ENCODE measurements at places on chromosomes 3 and 15.

GRCh38 chr15:101099183-101099582 is 152.7 kb downstream of the CHSY1 start:
- DNase-seq, result no peak

GRCh38 chr3:64667138-64667537 is 20.7 kb downstream of the ADAMTS9 start:
- DNase-seq, result no peak

DNA sequence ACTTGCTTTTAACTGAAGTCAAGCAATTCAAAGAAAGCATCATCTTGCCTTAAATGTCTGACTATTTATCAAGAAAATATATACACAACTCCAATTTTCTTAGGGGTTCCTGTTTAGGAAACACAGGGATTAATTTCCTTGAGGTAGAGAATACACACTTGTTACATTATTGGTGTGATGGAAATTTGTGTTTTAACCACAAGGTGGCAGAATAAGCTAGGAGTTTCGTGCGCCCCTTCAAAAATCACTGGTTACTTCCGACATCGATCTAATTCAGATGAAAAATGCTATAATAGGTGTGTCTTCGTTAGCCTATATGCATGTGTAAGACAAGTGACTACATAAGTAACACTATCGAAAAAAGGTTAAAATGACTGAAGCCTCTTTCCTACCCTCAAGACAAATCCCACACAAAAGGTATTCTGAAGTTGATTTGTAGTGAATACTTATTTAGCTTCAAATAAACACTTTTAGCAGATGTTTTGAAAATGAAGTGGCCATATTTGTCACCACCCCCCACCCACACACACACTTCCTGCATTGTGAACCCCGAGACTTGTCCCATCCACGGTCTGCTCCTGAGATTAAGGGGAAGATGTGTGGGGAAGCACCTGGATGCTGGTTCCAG is 246.5 kb downstream of the ROBO1 start:
- no peak for DNase-seq

GRCh38 chr3:45365060-45365459 is 23.3 kb upstream of the LARS2 start:
- no peak for DNase-seq

DNA sequence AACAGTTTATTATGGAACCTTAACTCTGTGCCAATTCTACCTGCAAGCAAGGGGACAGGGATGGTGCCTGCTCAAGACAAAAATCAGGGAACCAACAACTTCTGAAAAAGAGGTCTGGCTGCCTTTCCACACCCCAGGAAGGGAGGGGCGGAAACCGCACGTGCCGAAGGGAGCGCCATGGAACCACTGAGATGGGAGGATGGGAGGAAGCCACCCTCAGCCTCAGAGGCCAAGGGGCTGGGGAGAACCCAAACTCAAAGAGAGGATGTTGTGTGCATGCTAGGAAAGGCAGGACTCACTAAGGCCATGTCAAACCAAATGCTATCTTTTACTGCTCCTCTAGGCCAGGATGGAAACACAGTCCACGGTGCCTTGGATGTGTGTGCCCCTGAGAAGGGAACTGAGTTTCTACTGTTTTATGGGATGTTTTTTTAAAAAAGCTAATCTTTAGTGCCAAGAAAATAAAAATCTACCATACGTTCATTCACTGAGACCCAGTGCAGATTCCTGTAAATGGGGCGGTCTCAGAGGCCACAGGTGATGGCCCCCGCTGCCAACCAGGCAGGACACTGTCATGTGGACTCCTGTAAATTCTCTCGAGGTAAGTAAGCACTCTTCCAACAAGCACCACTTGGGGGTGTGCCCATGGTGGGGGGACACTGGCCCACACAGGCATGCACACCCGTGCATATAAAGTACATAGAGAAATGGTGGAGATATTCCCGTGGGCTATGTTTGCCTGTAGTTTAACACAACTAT is 20.5 kb downstream of the SRPRB start:
- no peak for DNase-seq

GRCh38 chr3:116971531-116971930 is 262.0 kb downstream of the TUSC7 start:
- DNase-seq, result no peak

GRCh38 chr15:62164396-62165103 is 535 bp downstream of the C2CD4B start:
- no peak for DNase-seq

GRCh38 chr3:72320955-72321303 is 527.3 kb downstream of the SHQ1 start:
- no peak for DNase-seq

DNA sequence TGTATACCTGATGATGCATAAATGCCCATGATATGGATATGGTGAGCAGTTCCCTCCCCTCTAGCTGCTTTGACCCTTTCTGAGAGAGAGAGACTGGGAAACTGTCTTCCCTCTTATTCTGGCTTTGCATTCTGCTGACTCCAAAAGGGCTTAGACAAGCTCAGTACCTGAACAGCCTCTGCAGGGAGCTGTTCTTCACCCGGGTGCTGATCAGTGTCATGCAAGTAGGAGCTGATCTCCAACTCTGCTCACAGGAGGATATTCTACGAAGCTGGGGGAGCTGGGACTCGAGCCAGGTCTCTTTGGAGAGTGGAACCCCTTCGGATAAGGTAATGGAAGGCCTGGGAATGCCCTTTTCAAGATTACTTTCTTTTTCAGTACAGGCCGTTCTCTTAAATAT is 237.1 kb downstream of the RYR3 start:
- no peak for DNase-seq

- DNase-seq, result no peak
Measured at GRCh38 chr15:25731411-25731810, 131.7 kb downstream of the ATP10A start.

DNA sequence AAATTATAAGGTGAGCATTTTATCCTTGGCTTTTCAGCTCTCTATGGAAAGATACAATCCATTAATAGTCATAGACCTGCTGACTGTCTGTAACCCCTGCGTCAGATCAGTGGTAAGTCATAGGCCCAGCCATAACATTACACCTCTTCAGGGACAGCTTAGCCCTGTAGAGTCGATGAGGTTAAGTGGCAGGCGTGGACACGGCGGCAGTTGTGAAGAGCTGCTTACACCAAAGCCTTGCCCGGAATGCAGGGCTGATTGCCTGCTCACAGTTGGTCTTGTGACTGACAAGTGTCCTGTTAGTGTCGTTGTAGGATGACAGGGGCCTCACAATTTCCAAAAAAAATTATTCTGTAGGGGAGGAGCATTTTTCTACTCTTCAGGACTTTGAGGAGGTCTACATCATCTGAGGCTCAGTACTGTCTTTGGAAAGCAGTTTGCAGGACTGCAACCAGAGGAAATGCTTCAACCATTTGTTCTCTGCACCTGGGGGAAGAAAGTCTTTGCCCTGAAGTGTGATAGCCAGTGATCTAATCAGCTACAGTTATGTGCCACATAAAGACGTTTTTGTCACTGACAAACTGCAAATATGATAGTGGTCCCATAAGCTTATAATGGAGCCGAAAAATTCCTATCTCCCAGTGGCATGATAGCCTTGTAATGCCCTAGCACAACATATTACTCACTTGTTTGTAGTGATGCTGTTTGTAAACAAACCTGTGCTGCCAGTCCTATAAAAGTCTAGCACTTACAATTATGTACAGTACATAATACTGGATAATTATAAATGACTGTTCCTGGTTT is 14.9 kb upstream of the SELENOT start:
- DNase-seq, result no peak

DNA sequence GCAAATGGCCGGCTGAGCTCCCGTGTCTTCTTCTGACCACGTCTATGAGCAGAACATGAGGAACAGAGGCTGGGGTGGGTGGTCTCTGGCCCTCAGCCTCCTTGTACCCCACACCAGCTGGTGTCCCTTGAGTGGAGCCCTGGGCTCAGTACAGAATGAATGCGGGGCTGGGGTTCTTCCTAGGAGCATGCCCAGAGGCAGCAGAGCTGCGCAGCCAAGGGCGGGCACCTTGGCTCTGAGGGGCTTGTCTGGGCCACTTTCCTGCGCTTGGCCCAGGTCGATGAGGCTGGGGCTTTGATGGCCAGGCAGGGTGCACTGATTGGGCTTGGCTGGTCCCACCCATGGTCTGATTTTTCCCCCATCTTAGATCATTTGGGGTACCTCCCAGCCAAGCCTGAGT is 6.4 kb downstream of the SCN5A start:
- no peak for DNase-seq

GRCh38 chr3:52291508-52292181 is 4.0 kb downstream of the GLYCTK start:
- no peak for DNase-seq

DNA sequence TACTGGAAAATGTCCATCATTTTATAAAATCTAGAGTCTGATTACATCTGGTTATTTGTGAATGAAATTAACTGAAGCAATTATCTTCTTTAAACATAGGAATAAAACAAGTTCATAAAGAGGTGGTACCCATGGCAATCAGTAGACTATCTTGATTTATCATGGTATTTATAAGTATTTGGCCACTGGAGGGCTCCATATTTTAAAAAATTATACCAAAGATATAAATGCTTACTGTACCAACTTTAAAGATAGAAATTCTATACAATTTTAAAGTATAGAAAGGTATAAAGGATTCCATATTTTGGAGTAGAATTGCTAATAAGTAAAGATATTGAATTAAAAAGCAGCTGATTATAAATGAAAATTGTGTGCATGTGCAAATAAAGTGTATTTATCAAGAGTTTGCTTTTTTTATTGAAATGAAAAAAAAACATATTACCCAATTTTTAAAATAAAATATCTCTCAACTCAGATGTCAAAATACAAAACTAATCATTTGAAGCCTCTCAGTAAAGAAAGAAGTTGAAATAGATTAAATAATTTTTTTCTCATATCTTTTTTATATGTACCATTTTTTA is 105.3 kb downstream of the BBX start:
- DNase-seq, result no peak

GRCh38 chr3:168865022-168865551 is 769.4 kb upstream of the GOLIM4 start:
- DNase-seq, result no peak

DNA sequence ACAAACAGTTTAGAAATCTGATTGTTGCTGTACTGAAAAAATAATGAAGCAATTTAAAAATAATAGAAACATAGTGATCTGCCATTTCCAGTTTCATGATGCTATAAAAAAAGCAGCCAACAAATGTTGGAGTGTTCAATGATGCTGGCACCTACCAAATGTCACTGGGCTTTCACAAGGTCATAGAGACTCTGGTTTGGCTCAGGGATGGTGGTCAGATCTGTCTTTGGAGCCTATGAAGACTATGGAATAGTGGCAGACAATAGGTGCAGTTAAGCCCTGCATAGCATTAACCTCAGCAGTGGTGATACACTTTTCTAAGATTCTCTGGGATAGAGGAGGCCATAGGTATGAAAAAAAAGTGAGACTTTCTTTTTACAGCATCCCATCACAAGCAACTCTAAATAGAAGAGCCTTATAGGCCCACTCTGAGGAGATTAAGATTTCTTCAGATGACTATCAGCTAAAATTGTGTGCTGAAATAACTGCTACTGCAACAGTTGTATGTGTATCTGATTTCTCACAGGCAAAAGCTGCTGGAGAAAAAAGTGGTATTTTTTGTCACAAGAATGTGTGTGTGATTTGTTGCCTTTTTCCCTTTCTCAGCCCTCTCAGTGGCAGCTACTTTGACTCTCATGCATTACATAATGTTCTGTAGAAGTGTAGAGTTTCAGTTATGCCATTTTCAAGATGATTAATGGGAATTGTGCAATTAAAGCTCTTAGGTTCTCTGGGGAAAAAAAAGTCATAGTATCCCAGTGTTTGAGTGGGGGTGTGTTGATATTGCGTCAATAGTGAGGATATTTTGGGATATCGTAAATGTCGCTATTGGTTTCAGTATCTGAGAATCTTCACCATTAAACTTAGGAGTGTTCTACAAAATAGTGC is 137.4 kb downstream of the MBNL1 start:
- no peak for DNase-seq

DNA sequence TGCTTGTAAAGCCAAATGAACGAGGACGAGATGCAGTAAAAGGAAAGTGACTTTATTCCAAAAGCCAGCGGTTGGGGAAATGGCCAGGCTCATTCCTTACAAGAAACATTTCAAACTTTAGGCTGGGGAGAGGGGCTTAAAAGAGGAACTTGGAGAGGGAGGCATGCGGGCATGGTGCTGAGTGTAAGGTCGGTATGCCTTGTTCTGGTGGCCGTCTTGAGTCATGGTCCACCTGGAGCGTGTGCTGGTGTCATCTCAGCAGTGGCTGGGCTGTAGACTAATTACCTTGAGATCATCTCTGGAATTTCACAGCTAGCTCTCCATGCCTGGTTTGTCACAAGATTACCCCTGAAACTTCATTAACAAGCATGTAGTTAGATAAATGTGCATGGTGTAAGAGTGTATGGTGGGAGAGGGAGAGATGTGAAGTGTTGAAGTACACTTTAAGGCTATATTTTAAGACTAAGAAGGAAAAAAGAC is 156.4 kb upstream of the PFN2 start:
- no peak for DNase-seq

- DNase-seq, result no peak
Measured at GRCh38 chr3:155581579-155581978, 163.3 kb downstream of the PLCH1 start.

GRCh38 chr15:74253211-74253921 is 17.2 kb downstream of the CCDC33 start:
- no peak for DNase-seq

DNA sequence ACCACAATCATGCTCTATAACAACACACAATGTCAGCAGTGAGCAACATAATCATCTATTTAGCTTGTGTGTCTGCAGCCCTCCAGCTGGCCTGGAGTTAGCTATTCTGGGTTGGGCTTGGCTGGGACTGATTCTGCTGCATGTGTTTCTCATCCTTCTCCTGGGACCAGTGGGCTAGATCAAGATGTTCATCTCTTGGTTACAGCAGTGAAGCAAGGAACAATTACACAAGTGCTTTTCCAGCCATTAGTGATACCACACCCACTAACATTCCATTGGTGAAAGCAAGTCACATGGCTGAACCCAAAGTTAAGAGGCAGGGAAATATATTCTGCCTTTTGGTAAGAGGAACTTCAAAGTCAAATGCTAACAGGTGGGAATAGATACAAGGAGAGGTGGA is 14.6 kb downstream of the NUDT16 start:
- no peak for DNase-seq

GRCh38 chr3:67296039-67296892 is 298.2 kb downstream of the KBTBD8 start:
- DNase-seq, result no peak

- no peak for DNase-seq
Measured at GRCh38 chr3:100213891-100214573, 46.8 kb upstream of the TBC1D23 start.

GRCh38 chr3:25171118-25171807 is 256.8 kb upstream of the RARB start:
- DNase-seq, result no peak

GRCh38 chr15:28014623-28015200 is 84.4 kb downstream of the OCA2 start:
- no peak for DNase-seq

GRCh38 chr3:152961323-152961722 is 126.4 kb downstream of the P2RY1 start:
- DNase-seq, result no peak

DNA sequence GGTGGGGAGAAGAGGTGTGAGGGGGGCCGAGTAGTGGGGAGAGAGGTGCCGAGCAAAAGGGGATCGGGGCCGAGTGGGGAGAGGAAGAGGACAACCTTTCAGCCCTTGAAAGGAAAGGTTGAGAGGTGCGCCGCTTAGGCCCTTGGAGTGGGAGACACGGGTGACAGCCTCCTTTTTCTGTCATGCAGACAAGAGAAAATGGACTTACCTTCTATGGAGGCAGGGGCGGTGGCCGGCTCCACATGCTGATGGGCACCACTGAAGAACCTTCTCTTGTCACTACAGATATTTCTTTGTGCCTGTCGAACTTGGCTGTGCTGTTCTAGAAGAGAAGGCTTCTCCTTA is 421 bp downstream of the KLHL18 start:
- no peak for DNase-seq
